GM12892 (cell line): ENCODE measurements at places on chromosomes 13 and 19.

- DNase-seq: no peak
These were observed 57.7 kb downstream of the ING1 start for GRCh38 chr13:110771194-110771593.

- no peak for DNase-seq
These were observed 2.3 kb upstream of the ZNF347 start for GRCh38 chr19:53161123-53161522.

- DNase-seq: no peak
These were observed 349.1 kb downstream of the LIG4 start for GRCh38 chr13:107866032-107866940.

- no peak for DNase-seq
These were observed 240.3 kb downstream of the DCT start for GRCh38 chr13:94239135-94239534.

DNA sequence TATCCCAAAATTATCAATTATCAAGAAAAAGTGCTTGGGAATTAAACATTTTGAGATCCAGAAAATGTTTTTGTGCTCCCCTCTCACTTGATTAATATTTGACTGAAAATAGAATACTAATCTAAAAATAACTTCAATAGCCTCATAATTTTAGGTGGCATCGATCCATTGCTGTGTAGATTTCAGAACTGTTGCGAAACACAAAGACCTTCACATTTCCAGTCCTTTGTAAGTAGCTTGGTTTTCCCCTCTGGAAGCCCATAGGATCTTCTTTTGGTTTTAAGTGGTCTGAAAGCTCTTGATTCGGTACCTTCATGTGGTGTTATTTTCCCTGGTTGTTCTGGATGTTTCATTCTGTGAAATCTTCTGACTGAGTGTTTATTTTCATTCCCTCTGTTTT, 176.5 kb downstream of the NUFIP1 start:
- DNase-seq: no peak

DNA sequence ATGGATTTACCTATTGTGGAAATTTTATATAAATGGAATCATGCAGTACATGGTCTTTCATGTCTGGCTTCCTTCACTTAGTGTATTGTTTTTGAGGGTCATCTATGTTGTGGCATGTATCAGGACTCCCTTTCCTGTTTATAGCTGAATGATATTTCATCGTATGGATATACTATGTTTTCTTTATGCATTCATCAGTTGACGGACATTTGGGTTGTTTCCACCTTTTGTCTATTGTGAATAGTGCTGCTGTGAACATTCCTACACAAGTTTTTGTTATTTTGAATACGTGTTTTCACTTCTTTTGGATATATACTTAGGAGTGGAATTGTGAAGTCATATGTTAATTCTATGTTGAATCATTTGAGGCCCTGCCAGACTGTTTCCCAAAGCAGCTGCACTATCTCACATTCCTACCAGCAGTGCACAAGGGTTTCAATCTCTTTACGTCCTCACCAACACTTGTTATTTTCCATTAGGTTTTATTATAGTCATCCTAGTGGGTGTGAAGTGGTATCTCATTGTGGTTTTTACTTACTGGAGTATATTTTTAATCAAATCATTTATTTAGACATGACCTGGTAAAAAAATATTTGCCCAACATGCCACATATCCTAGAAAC, 262.7 kb downstream of the DLEU7 start:
- DNase-seq: no peak

DNA sequence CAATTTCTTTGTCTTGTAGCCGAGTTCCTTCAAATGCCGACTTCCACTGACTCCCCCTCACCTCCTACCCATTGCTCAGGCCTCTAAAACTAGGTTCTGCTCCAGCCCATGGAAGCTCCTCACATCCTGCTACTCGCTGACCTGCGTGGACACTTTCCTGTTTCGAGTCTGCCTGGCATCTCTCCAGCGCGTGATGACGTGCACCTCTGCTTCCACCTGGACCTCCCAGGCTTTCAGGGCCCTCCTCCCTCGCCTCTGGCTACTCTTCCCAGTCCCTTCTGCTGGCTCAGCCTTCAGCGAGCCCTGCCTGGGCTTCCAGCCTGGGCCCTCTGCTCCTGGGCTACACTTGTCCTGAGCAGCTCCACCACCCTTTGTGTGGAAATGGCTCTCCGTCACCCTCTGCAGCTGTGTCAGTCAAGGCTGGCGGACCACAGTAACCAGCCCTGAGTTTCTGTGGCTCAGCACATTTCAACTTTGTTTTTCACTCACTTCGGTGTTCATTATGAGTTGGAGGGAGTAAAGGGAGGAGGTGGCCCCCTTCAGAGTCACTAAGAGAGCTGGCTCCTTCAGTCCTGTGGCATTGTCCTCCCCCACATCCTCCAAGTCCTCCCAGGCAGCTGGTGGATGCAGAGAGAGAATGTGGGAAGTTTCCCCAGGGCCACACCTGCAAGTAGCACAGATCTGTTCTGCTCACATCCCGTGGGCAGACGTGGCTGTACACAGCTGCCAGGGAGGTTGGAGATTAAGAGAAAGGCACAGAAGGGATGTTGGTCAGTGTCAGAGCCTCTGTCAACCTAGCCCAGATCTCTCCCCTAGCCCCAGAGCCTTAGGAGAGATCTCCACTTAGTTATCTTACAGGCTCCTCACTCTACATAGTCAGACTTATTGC, 49.4 kb downstream of the SERP2 start:
- DNase-seq: no peak

GRCh38 chr13:112928972-112929782, 39.8 kb upstream of the MCF2L start:
- no peak for DNase-seq

DNA sequence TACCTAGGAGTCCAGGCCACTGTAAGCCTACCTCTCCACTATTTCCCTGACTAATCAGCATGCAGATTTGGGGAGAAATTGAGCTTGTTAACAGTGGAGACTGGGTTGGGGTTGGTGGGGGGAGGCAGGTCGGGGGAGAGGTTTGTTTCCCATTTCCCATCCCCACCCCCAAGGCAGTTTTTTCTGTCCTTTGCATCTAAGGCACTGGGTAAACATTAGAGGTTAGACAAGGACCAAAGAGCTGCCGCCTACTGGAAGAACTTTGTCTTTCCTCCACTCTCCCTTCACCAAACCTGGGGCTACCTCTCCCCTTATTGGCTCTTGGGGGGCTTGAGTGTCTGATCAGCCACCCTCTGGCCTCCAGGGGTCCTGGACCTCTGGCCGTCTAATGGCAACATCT, 953 bp downstream of the KCNN4 start:
- no peak for DNase-seq

DNA sequence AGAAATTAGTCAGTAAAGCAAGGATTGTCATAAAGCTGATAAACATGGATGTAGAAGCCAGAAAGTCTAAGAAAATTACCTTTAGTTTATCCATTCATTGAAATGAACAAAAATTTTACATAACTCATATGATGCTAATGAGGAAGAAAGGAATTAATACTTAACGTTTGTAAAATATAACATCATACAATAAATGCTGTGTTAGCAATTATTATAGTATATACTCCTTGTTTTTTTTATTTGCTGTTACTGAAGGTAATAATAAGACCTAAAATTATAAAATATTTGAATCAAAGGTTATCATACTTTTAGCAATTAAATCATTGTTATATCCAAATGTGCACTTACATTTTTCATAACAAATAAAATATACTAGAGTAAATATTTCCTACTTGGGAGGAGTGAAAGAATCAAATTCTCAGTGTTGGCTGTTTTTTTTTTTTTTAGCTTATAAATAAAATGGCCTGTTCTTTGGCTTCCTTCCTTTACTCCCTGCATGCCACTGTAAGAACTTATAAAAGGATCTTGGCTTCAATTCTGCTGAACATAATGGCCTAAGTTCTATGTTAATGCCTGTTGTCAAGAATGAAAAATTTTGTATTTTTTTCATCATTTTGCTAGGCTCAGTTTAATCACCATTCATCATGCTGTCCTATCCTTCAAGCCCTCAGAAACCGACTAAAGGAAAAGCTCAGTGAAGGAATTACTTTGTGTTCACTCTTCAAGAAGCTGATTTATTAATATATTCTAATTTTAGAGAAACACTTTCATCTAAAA, 167.4 kb upstream of the SLITRK1 start:
- DNase-seq: no peak

DNA sequence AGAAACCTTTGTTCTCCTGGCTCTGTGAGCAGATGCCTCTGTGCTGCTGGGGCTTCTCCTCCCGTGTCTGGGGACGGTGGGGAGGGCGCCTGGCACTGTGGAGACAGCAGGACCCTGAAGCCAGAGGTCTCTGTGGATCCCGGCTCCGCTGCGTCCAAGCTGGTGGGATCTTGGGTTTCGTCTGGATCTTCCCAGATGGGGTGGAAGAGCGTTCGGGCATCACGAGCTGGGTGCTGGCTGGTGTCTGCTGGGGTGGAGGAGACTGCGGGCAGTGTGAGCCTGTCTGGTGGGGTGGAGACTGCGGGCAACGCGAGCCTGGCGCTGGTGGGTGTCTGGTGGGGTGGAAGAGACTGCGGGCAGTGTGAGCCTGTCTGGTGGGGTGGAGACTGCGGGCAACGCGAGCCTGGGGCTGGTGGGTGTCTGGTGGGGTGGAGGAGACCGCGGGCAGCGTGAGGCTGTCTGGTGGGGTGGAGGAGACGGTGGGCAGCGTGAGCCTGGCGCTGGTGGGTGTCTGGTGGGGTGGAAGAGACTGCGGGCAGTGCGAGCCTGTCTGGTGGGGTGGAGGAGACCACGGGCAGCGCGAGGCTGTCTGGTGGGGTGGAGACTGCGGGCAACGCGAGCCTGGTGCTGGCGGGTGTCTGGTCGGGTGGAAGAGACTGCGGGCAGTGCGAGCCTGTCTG, 5.6 kb downstream of the TEX29 start:
- DNase-seq: no peak

GRCh38 chr13:79780240-79780639, 299.3 kb downstream of the NDFIP2 start:
- DNase-seq: no peak

DNA sequence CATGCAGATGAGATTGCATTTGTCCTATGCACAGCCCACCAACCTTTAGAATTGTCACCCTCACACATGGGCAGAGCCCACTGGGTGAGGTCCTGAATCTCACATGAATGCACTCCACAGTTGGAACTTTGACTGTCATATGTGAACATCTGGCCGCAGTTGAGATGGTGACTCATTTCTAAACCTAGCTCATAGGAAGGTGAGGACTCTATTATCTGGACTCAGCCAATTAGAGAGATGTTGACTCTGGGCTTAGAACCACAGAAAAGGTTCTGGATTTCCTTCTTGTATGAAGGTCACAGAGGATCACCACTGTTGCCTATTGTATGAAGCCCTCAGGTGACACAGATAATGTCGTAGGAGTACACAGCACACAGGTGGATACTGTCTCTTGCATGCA, 25.6 kb upstream of the ZNF681 start:
- no peak for DNase-seq

DNA sequence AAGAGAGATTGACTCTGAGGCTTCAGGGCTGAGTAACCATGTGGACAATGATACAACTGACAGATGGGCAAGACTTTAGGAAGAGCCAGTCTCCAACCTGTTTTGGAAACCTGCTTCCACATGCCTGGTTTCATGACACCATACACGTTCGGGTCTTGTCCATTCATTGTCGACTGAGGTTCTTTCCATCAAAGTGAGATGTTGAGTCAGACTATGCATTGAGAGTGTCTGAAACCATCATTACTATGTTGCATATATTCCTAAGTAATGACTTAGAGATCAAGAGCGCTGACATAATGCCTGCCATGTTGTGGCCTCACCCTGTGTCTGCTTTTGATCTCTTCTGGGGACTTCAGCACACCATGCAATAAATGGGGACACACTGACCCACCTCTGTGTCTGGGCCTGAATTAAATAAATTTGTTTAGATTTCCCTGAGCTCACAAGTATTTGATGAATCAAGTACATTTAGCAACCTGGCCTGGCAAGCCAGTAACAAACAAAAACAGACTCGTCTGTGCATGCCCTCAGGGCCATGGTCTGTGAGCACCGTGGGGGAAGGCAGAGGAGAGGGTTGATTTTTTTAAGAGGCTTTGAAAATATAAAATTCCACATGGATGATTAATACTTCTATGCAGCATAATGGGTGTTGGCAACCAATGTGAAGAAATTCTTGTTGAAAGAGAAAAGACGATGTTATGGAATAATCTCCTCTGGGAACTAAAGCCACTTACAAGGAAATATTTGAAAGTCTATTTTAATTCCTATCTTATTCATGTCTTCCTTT, 49.9 kb upstream of the UBAC2 start:
- DNase-seq: no peak

DNA sequence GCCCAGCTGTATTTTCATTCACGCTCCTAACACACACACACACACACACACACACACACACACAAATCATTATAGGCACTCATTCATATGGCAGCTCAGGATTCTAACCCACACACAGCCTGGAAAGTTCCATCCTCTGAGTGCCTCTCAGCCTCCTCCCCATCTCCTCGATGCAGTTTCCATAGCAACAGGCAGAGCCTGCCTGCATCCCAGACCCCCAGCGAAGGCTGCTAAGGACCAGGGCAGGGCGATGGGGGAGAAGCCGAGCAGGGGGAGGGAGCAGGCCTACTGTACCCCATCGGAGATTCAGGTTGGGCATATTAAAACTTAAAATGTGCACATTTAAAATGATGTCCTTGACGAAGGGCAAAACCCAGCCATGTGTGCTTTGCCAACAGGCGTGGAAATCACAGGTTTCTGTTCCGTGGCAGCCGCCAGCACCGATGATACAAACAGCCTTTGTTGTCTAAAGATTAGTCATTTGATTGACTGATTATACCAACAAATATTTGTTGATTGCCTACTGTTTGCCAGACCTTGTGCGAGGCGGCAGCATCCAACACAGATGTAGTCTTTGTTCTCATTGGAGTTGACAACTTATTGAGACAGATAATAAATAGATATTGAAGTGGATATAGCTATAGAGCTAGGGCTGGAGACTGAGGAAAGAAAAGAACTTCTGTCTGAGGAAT, 43.8 kb upstream of the USP29 start:
- DNase-seq: no peak

GRCh38 chr19:17985037-17985818, 18.3 kb downstream of the KCNN1 start:
- no peak for DNase-seq

DNA sequence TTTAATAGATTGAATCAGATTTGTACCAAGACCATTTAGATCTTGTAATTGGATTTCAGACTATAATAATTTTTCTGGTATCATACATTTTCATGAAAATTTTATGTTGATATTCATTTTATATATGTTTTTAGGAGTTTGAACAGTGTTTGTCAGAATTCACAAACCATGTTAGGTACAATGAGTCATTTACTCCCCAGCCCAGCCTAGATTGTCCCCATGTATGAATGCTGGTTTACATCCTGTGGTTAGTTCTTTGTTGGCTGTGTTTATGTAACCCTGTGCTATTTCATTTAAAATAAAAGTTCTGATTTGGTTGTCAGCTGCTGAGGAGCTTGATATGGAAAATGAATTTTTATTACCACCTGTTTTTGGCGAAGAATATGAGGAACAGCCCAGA, 96.7 kb downstream of the GJA3 start:
- no peak for DNase-seq

DNA sequence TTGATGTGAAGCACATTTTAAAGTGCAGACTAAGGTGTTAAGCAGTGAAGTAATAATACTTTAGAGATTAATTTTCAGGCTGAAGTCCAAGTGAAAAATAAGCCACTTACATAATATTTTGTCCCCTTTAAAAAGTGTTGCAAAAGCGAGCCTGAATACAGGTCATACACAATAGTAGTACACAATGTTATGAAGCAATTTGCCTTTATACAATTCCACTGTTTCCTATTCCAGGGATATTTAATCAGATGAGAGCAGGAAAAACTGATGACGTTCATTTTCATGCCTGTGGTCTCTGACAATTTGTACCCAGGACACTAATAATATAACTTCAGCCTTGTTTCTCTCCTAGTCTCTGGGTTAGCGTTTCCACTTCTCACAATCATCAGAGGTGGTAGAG, 916.7 kb downstream of the PCDH9 start:
- DNase-seq: no peak
